ENCODE measurements at places on chromosomes 11 and 22.

- DNase-seq = peak; percentile 79
Observed at GRCh38 chr11:3920148-3920852, 64.8 kb downstream of the STIM1 start.

- no peak for DNase-seq
Observed at GRCh38 chr11:31492320-31492913, 17.0 kb downstream of the IMMP1L start.

DNA sequence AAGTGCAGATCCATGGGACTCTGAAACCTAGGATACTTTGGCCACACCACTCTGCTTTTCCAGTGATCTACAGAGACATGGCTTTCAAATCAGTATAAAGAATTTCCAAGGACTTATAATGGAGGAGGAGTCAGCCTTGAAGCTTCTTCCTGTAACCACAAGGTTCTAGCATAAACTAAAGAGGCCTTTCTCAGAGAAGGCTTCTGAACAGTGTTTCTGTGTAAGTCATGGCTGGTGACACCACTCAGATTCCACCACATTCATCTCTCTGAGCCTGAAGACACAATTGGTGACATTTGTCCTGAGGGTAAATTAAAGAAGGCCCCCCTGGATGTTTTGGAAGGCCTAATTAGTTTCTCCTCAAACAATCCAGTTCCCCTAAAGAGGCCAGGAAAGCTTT is 29.0 kb upstream of the ADORA2A start:
- no peak for DNase-seq

GRCh38 chr22:24402460-24403192 is 24.8 kb upstream of the ADORA2A start:
- DNase-seq = peak; percentile 73

DNA sequence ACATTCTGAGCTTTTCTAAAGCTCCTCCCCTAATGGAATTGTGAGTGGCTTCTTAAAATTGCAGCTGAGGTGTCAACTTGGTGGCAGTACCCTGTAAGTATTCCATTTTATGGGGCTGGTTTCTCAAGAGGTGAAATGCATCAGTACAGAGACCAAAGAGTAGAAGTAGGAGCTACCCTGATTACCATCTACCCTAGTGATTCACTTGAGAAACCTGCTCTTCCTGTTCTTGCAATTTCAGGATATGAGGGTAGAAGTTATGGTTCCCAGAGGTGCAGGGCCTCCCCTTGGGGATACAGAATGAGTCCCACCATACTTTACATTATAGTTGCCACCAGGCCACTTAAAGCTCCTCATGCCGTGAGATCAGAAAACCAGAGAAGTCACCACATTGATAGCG is 944.6 kb downstream of the OPCML start:
- DNase-seq = no peak

GRCh38 chr11:36684840-36685801 is 87.1 kb upstream of the RAG2 start:
- peak; percentile 44 for DNase-seq

All from SW480 (cell line).